Skeletal muscle cell (primary cell): ENCODE measurements at places on chromosomes 5 and 9.

DNA sequence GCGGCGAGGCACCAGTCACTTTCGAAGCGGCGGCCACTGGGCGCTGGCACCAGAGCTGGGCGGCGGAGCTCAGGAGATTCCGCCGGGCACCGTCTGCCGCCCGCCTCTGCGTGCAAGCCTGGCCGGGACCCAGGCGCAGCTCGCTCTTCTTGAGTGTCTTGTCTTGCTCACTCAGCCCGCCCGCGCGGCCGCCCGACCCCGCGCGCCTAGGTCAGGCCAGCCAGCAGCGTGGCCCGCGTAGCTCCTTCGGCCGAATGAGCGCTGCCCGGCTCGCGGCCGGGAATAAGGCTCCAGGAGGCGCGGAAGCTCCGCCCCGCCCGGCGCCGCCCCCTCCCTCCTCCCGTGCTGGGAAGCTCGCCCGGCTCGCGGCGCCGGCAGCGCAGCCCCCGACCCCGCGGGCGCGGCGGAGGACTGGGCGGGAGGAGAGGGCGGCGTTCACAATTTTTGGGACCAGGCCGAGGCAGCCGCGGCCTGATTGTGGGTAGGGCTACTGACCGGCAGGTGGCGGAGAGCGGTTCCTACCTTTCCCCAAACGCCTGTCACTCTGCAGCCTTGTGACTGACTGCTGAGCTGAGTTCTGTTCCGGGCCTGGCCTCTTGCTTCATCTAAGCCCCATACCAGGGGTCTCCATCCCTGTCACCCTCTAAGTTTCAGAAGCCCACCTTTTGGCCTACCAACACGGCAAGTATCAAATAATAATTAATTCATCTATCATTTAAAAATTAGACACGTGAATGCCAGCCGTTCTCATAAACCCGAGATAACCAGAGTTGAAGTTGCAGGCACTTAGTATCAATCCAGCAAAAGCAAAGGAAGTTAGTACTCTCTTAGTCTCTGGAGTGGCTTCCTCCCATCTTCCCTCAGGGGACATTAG, at the start of gene HBEGF:
HBEGF (minus strand) TSS at position 256 of the 874 bp plus-strand sequence. CDS start 275 bp downstream, outside the sequence.
- no peak for DNase-seq

DNA sequence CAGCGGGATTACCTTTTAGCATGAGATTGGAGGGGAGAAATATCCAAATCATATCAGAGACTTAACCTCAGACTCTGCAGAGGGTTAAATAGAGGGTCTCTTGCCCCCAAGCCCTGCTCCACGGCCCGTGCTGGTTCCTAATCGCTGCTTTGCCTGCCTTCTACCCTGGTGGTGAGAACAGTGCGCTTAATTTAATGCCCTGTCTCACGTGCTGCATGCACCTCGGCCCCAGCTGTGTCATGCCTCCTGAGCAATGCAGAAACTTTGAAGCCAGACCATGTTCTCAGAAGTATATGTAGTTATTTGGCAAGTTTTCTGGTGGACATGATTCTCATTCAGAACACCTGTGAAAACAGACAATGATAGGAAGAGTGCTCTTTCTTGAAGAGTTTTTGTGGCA, 1.4 kb downstream of the OTULIN start:
- no peak for DNase-seq

GRCh38 chr5:62692946-62693713, 114.5 kb downstream of the LRRC70 start:
- no peak for DNase-seq

GRCh38 chr5:123785162-123786071, 273.4 kb downstream of the CSNK1G3 start:
- DNase-seq = peak; percentile 91

- no peak for DNase-seq
Observed at GRCh38 chr5:439636-440035, 3.3 kb upstream of the EXOC3 start.

- DNase-seq = no peak
Observed at GRCh38 chr9:1510712-1511111, 460.6 kb downstream of the DMRT2 start.

DNA sequence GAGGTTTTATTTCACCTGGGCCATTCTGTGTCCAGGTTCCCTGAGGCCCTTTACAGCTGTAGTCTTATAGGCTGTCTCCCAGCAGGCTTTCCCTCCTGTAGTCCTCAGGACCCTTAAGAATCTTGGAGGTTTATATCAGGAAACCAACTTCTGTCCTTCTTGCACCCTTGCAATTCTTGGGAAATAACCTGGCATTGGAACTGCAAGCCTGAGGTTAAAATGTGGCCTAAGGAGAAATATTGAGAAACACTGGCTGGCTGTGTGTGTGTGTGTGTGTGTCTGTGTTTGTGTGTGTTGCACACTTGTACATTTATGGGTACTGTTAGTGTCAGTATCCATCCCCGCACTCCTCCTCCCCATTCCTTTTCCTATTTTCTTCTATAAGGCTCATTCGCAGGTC, 168.9 kb downstream of the PAPPA start:
- DNase-seq = no peak

- DNase-seq = peak; percentile 74
Observed at GRCh38 chr5:36492984-36493654, 113.3 kb upstream of the SLC1A3 start.

DNA sequence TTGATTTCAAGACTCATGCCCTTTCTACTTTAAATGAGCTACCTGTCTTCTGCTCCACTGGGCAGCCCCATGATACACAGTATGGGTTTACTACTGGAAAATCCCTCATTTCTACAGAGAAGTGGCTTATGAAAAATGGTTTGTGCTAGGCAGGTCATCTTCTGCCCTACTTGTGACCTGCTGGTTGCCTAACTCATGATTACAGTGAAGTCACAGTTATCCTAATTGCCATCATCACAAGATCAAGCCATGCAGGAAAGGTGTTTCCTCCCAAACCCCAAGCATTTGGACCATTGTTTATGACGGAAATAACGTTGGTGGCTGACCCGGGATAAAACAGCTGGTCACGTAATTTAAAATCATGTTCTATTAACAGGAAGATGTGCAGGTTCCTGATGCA, 330.6 kb downstream of the ACTL7B start:
- no peak for DNase-seq

- no peak for DNase-seq
Observed at GRCh38 chr9:79083621-79084020, 488.1 kb upstream of the TLE4 start.

GRCh38 chr5:1865948-1866347, 16.8 kb downstream of the IRX4 start:
- DNase-seq = no peak

GRCh38 chr5:151038412-151038745, 18.0 kb downstream of the GPX3 start:
- no peak for DNase-seq

GRCh38 chr5:137995077-137995748, 37.7 kb downstream of the FAM13B start:
- DNase-seq = peak; percentile 9

GRCh38 chr9:108642871-108643270, 212.9 kb downstream of the ACTL7B start:
- DNase-seq = no peak

- DNase-seq = no peak
Observed at GRCh38 chr5:65695162-65695755, 26.6 kb downstream of the SGTB start.

- DNase-seq = no peak
Observed at GRCh38 chr5:37565062-37565670, 186.0 kb downstream of the WDR70 start.

GRCh38 chr9:5336688-5337087, 3.0 kb downstream of the RLN1 start:
- DNase-seq = no peak

- DNase-seq = peak; percentile 39
Observed at GRCh38 chr5:142872795-142873194, 102.6 kb downstream of the ARHGAP26 start.

DNA sequence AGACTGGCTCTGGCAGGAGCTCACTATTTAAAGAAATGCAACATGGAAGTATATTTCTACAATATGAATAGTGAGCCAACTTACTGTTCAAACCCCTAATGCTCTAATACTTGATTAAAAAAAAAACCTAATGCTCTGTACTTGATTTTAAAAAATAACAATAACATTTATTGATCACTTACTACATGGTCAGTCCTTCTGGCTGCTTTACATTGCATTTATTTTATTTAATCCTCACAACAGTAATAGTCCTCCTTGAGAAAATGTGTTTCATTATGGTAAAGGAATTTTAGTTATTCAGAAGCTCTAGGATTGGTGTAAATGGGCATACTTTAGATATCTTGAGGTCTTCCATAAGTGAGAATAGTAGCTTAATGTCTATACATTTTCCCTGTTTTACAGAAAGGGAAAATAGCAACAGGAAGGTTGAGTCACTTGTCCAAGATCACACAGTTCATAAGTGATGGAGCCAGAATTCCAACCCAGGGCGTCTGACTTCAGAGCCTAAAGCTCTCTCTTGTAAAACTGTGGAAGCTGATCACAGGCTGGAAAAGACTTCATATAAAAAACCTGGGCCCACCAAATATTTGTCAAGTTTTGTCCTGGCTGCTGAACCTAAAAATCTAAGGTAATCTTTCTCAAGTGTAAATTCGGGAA, 1.0 kb downstream of the STARD4 start:
- DNase-seq = no peak

DNA sequence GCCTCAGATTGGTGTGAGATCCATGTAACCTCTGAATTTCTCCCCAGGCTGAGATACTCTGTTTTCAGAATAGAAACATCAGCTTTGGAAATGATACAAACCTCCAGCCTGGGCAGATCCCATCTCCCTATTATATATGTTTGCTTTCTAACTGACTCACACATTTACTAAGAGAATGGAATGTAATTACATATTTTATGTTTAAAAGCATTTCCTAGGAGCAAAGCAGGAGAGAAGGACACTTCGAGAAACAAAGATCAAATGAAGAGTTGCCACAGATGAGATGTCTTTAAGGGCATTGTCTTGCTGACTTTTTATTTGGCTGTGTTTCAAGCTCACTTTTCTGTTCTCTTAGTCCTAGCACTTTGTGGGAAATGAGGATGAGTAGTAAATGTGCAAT, 96.3 kb downstream of the CDH18 start:
- DNase-seq = peak; percentile 57

DNA sequence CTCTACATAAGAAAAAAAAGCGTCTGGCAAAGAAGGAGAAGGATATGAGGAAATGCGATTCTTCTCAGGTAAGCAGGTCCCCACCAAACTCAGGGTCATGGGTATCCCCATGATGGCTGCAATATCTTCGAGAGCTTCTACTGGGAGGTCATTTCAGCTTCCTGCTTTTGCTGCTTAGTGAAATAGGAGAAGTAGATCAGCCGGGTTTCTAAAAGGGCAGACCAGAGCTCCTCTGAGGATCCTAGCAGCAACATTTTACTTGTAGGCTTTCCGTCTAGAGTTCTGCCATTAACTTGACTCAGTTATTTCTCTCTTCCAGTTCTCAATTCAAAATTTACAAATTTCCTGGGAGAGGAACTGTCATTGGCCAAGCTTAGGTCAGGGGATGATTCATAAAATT, 134.7 kb downstream of the DPYSL3 start:
- DNase-seq = no peak

DNA sequence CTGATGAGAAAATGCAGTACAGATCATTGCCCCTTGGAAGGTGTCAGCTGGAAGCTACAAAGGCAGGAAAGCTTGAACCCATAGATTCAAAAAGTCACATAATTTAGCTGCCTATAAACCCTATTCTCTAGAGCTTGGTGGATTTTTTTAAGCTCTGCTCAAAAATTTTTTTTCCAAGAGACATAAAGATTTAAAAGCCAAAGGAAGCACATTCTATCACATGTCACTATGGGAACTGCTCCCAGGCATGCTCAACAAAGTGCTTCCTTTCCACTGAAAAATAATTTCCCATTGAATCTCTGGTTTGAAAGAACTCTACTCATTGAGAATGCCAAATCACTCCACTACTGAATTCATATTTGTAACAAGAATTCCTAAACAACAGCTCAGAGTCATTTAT, 419.8 kb downstream of the CETN3 start:
- DNase-seq = no peak

DNA sequence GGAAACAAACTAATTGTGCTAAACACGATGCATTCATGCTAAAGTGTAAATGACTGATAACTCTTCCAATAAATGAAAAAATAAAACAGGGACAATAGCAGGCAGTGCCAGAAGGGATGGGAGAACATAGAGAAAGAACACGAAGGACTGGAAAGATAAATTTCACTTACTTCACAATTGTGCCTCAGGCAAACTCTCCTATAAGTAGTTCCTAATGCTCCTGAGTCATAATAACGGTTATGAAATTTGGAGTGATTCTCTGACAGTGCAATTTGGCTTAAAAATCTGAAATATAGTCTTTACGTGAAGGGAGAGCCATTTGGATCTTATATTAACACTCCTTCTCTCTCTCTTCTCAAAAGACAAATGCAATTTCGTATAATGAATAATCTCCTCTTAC, 2218.5 kb downstream of the MAT2B start:
- no peak for DNase-seq

- DNase-seq = no peak
Observed at GRCh38 chr5:38404667-38405276, 146.4 kb downstream of the EGFLAM start.

- no peak for DNase-seq
Observed at GRCh38 chr9:19939734-19940278, 151.0 kb upstream of the SLC24A2 start.

GRCh38 chr9:21506626-21507482, 24.7 kb upstream of the IFNE start:
- DNase-seq = peak; percentile 81

- no peak for DNase-seq
Observed at GRCh38 chr5:166595274-166595951, 1696.0 kb upstream of the WWC1 start.

DNA sequence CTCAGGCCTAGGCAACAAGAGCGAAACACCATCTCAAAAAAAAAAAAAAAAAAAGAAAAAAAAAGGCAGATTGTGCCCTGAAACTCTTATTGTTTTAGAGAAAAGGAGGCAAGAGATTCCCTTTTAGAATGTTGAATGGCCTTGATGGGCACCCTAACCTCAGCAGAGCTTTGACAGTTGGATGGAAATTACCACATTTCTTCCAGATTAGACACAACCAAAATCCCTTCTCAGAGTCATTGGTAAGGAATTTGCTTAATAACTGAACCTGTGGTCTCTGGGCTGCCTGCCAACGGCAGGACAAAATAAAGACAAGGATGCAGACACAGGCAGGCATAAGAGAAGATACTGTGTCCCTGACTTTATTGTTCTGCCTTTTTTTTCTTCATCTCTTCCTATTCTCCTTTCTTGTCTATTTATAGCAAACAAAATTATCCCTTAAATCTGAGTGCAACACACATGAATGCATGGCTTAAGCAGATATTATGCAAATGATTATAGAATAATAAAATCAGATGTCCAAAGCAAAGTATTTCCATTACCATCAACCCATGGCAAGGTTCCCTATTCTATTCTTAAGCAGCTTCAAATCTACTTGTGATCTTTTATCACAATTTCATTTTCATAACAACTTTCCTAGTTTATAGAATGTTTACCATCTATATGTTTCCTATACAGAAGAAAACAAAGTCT, 37.3 kb upstream of the TRIO start:
- peak; percentile 77 for DNase-seq

- no peak for DNase-seq
Observed at GRCh38 chr9:31251386-31251785, 1133.1 kb upstream of the ACO1 start.

GRCh38 chr5:35789732-35790456, 66.8 kb upstream of the IL7R start:
- no peak for DNase-seq
